Left hindlimb (tissue), 1 donor: ENCODE measurements at places on chromosomes 16 and 17.
A peak's percentile ranks its signal among the peaks of the same experiment; 100 is the strongest.

DNA sequence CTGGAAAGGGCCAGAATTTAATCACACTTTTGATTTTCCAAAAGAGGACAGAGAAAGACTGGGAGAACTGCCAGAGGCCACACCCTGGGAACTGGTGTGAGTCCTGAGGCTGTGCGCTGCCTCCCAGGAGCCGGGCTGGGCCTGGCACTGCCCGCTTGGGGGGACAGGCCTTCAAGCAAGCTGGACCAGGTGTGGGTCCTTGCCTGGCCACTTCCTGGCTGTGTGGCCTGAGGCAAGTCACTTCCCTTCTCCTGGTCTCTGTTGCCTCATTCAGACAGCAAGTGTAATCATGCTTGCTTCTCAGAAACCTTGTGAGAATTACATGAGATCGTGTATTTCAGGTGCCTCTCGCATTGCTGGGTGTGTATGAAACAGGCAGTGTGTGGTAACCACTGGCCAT is 143.0 kb downstream of the SNX29 start:
- DNase-seq, result peak; percentile 61

GRCh38 chr17:77802333-77802615 is 156.2 kb upstream of the TNRC6C start:
- DNase-seq, result no peak

DNA sequence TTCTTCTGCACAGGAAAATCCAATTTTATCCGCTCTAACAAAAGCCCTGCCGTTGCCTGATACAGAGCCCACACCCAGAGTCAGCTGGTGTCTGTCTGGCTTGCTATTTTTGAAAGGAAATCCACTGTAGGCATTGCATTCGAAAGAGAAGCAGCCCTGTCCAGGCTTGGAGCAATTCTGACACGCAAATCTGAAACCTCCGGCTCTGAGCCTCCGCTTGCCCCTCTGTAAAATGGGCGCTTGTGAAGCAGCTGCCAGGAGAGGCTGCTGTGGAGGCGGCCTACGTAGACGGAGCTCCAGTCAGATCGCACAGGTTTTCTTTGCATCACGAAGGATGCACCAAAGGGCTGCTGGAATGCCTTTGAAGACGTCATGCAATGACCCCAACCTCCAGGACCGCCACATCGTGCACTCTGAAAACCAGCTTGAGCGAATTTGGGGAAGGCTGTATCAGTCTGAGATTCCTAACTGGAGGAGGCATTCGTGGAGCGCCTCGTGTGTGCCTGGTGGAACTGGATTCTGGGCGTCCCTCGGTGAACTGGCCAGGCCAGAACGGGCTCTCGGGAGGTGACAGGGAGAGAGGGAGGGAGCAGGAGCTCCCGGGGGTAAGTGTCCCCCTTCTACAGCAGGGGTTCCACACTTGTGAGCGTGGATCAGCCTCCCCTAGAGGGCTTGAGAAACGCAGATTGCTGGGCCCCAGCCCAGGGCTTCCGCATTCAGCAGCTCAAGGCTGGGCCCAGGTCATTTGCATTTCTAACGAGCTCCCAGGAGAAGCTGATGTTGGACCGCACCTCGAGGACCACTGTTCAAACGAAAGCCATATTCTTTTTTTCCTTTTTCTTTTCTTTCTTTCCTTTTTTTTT is 215.5 kb downstream of the MRTFB start:
- no peak for DNase-seq

GRCh38 chr16:68425498-68426346 is 22.6 kb downstream of the SMPD3 start:
- no peak for DNase-seq

DNA sequence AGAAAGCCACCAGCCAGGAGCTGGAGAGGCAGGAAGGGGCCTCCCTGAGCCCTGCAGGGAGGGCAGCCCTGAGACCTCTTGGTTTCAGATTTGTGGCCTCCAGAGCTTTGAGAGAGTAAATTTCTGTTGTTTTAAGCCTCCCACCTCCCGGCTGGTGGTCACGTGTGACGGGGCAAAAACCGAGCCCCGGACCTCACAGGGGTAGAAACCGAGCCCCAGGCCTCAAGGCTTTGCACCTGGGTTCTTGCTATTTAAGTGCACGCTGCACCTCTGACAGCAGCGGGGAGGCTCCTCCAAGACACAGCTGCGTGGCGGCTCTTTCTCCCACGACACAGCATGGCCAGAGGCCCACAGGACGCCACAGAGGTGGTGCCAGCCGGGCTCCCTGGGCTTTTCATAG is 17.4 kb upstream of the ZC3H18 start:
- DNase-seq, result no peak

- DNase-seq, result no peak
Observed at GRCh38 chr16:78942625-78943245, 657.8 kb downstream of the MAF start.

GRCh38 chr16:80556481-80556880 is 15.7 kb downstream of the DYNLRB2 start:
- no peak for DNase-seq

DNA sequence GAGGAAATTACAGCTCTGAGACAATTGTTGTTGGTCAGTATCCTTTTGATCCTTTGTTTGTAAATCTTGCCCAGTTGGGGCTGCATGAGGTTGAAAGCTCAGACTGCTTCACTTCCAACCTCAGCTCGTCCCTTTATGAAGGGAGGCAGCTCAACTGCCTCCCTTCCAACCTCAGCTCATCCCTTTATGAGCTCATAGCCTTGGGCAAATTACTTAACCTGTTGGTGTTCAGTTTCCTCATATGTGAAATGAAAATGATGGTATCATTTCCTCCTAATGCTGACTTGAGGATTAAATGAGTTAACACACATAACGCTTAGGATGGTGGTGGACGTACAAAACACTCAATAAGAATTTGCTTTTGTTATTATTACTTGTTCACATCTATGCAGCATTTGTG is 265.1 kb downstream of the CDH13 start:
- DNase-seq, result no peak

- no peak for DNase-seq
Observed at GRCh38 chr16:13095061-13095460, 193.7 kb downstream of the SHISA9 start.

- DNase-seq, result no peak
Observed at GRCh38 chr17:63601439-63602371, 1.0 kb downstream of the TACO1 start.

DNA sequence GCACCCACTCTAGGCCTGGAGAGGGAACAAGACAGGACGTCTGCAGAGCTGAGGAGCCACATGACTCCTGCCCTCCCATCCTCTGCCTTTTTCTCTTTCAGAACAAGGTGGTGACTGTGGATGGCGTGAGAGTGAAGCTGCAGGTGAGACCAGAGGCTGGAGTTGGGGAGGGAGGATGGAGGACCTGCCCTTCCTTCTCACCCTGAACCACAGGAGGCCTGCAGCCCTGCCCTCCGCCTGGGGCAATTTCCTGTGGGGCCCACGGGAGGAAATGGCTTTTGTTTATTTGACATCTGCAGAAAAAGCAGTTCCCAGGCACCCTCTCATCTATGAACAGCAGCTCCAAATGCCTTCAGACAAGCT is 5.1 kb downstream of the RAB37 start:
- DNase-seq, result no peak

GRCh38 chr17:71003736-71004135 is 834.4 kb downstream of the KCNJ2 start:
- DNase-seq, result peak; percentile 63

DNA sequence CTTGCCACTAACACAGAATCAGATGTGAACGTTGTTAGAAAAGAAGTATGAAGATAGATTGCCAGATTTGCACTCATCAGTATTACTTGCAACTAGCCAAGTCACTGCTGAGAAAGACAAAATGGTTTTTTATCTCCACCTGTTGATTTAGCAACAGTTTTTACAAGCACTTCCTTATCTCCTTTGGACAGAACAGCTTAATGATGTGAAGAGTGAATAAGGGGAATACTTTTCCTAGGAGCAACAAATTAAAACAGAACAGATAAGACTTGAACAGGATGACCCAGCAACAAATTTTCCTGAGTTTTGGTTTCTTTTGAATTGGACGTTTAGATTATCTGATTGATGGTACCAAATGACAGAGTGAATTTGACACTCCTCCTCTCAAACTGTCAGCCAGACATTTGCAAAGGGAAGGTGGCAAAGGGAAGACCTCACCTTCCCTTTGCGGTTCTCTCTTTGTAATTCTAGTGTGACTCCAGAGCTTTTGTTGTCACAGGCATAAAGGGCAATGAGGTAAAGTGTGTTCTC is 130.6 kb downstream of the NLK start:
- DNase-seq, result no peak

GRCh38 chr16:27753563-27753962 is 203.6 kb downstream of the KATNIP start:
- DNase-seq, result no peak

DNA sequence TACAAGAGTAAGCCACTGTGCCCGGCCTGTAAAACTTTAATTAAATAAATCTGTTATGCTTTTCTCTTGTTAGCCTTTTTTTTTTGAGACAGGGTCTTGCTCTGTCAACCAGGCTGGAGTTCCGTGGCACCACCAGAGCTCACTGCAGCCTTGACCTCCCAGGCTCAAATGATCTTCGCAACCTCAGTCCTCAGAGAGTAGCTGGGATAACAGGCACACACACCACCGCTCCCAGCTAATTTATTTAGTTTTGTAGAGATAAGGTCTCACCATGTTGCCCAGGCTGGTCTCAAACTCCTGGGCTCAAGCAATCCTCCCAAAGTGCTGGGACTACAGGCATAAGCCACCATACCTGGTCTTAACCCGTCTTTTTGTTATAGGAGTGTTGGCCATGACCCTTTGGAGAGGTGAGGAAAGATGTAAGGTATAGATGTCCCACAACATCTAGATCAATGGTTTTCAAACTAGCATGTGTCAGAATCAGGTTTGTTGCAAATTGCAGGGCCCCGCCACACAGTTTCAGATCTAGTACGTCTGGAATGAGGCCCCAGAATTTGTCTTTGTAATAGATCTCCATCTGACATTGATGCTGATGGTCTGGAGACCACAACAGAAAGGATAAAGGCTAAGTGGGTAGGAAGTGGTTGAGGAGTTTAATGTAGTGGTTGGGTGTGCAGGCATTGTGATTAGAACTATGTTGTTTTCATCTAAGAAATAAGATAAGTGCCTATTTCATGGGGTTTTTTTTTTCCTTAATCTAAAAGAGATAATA is 4.3 kb upstream of the GGA2 start:
- DNase-seq, result no peak

DNA sequence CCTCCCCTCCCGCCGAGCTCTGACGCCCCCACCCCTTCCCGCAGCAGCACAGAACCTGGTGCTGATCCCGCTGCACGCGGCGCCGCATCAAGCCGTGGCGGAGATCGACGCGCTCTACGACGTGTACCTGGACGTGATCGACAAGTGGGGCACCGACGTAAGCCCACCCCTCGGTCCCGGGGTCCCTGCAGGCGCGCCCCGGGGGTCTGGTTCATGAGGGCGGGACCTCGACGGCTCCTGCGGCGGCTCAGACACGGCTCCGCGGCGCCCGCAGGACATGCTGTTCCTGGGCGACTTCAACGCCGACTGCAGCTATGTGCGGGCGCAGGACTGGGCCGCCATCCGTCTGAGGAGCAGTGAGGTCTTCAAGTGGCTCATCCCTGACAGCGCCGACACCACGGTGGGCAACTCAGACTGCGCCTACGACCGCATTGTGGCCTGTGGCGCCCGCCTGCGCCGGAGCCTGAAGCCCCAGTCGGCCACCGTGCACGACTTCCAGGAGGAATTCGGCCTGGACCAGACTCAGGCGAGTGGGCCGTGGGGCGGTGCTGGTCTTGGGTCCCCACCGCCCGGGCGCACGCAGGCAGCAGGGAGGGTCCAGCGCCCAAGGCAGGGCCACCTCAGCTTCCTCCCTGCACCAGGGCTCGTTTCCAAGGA is 1.4 kb downstream of the DNASE1L2 start:
- no peak for DNase-seq

- DNase-seq, result no peak
Observed at GRCh38 chr17:79269620-79270019, 195.0 kb downstream of the ENGASE start.

GRCh38 chr17:69499318-69499717 is 84.8 kb downstream of the MAP2K6 start:
- DNase-seq, result no peak

DNA sequence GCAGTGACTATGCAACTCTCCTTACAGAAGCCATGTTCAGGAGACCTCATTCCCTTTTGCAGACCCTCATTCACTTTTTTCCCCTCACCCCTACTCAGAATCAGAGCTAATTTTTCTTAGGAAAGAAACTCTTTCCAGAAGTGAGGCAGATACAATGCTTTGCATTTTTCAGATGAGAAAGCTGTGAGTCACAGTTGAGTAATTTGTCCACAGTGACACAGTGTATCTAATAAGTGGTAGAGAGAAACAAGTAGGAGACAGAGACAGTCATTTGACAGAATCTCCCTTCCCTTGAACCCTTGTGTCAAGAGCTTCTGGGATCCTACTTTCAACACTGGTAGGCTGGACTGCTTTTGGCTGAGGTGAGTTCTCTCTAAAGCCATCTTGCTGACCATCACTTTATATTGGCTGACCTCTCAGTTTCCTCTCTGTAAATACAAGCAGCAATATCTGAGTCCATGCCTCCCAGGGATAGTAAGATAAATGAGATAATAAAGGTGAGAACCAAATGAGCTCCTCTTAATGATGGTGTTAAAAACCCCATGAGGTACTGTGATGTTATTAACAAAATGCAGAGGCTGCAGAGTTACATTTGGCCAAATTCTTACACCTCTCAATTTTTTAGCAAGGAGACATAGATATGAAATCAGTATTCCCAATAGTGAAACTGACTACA is 130.8 kb downstream of the CA10 start:
- no peak for DNase-seq

- no peak for DNase-seq
Observed at GRCh38 chr17:45436161-45436560, 3.5 kb upstream of the ARHGAP27 start.

- DNase-seq, result no peak
Observed at GRCh38 chr17:8925808-8926207, 39.7 kb downstream of the PIK3R5 start.

- DNase-seq, result peak; percentile 77
Observed at GRCh38 chr17:1043601-1044251, 46.8 kb downstream of the TIMM22 start.

- DNase-seq, result no peak
Observed at GRCh38 chr16:82319038-82319437, 149.0 kb upstream of the MPHOSPH6 start.

GRCh38 chr16:89363621-89364393 is 126.6 kb downstream of the ANKRD11 start:
- DNase-seq, result no peak

DNA sequence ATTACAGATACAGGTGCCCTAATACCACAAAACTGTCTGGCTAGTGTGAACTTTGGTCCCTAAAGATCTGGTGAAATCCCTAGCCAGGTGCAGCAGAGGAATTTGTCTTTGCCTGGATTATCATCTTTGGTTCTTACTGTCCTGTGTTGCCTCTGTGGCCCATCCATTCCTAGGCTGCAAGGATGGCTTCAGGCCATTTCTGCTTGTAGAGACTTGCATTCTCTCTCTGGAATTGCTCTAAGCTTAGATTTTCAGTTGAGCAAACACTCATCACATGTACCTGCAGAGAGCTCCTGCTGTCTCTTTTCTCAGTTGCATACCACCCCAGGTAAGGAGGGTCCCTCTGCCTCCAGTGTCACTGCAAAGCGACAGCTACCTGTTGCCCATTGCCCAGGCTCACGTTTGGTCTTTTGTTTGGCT is 114.9 kb downstream of the PRKCA start:
- no peak for DNase-seq

GRCh38 chr16:74249254-74249653 is 47.4 kb upstream of the PSMD7 start:
- no peak for DNase-seq

- no peak for DNase-seq
Observed at GRCh38 chr16:47976636-47977210, 179.1 kb downstream of the ABCC12 start.
